ENCODE measurements at places on chromosomes 5 and 9. TPM values are rescaled to one million over a fixed set of nuclear protein-coding genes. Genes with fewer than 3 reads are reported as not detected.

TAL2 gene
- not detected for total RNA-seq

DNA sequence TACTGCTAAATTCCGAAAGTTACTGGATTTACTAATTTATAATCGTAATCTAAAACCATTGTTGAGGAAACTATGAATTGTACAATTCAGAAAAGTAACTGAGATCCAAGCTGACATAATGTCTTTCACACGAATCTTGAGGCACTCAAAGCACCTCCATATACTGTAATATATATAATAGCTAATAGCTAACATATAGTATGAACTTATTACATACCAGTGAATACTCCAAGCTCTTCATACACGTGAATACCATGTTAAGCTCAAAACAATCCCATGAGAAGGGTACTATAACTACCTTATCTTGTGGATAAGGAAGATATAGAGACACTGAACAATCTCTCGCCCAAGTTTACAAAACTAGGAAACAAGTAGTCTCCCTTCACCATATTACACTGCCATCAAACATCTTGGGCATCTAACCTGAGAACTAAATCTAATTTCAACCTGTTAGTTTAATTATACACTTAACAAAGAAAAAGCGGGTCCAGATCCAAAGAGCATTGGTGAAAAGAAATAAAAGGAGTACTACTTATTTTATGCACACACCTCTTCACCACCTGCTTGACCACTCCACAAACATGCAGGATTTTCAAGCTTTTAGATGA lies 1.0 kb downstream of the NUDCD2 start:
- no peak for ATAC-seq

DNA sequence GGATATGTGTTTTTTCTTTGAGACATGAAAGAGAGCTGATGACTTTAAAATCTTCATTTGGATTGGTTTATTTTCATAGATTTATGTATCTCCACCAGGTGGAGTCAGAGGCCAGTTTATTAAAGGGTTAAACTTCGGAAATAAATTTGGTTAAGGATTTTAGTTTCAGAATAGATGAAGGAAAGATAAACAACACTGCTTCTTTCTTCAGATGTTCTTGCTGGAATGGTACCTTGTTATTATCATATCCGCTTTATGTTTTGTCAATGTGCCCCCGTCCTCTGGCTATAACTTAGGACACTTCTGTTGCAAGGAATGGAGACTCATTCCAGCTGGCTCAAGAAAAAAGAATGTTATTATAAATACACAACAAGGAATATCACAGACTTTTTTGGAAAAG lies 81.2 kb downstream of the ALDH1A1 start:
- no peak for ATAC-seq

ARRDC3 gene
- 55.4 TPM for total RNA-seq

FAM169A gene
- 1.5 TPM for total RNA-seq
